ENCODE measurements at places on chromosomes 3 and 15. TPM values are rescaled to one million over a fixed set of nuclear protein-coding genes. Genes with fewer than 3 reads are reported as not detected.

The RBP2 gene
- total RNA-seq, result not detected

The FSIP1 gene
- total RNA-seq, result 0.53 TPM

The GDPGP1 gene
- total RNA-seq, result 2.9 TPM

The PAQR9 gene
- total RNA-seq, result not detected

The CASR gene
- total RNA-seq, result not detected

The ANKUB1 gene
- total RNA-seq, result not detected

The GLDN gene
- 0.84 TPM for total RNA-seq

Data from muscle of leg (tissue), 16 donors.